Activated naive CD8-positive, alpha-beta T cell treated with anti-CD3 and anti-CD28 coated beads for 36 hours (primary cell): ENCODE measurements at places on chromosomes 4 and X.

GRCh38 chrX:18010253-18010652 is 149.2 kb upstream of the RAI2 start:
- no peak for DNase-seq

- no peak for DNase-seq
Observed at GRCh38 chr4:158933236-158933635, 164.4 kb downstream of the FNIP2 start.

- DNase-seq = no peak
Observed at GRCh38 chrX:112521676-112522075, 158.1 kb downstream of the LHFPL1 start.

DNA sequence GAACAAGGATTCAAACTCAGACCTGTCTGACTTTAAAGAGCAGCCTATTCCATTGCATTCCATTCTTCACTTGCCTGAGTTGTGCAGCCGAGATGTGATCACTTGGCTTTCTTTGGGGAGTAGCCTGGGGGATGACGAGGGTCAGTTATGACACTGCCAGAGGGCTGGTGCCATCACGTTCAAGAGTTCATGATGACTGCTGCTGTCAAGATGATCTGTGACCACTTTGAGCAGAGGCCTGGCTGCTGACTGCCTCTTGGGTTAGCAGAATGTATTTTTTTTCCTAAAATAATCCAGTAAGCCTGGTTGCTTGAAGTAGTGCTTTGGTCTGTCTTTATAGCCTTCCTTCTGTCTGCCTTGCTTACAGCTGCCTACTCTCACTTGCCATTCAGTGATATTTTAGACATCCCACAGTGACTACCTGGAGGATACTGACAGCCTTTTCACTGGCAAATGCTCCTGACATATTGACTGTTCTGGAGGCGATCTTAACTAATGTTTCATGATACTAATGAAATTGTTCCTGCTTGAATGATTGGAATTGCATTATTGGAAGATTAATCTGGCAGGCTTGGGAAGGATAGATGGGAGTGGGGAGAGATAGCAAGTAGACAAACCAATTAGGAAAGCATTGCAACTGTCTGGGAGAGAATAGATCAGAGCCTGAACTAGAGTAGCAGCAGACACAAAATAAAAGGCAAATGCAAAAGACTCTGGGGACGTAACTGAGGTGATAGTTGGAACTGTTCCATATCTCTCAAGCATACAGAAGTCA is 221.6 kb upstream of the LCORL start:
- DNase-seq = no peak

DNA sequence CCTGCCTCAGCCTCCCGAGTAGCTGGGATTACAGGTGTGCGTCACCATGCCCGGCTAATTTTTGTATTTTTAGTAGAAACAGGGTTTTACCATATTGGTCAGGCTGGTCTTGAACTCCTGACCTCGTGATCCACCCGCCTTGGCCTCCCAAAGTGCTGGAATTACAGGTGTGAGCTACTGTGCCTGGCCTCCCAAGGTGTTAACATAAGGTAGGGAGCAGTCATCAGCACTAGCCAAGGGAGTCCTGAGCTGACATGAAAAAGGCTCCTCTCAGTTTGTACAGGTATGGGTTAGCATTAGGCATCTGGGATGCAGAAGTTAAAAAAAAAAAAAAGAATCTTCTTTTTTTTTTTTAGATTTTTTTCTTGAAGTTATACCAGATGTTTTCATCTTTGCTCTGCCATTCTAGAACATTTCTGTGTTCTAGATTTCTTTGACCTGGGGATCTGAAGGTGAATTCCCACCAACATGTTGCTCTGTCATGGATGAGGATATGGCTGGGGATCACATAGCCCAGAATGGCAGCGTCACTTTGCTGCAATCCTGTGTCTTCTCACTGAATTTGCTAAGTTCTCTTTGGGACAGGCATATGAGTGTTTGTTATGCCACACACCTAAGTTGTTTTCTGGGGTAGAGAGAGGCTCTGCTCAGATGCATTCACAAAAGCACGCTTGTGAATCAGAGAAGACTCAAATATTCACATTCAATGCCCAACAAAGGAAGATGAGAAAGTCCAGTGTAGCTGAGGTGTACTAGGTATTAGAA is 24.4 kb upstream of the PLA2G12A start:
- no peak for DNase-seq

DNA sequence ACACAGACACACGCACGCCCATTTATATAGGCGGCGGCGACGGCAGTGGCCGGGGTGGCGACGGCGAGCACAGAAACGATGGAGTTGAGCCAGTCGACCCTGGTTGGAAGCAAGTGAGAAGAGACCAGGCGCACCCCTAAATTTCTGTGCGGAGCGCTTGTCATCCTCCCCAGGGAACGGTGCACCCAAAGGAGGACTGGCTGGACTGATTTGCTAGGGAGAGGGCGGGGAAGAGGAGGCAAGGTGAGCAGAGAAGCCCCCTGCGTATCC is 302 bp downstream of the NHS start:
- DNase-seq = no peak

DNA sequence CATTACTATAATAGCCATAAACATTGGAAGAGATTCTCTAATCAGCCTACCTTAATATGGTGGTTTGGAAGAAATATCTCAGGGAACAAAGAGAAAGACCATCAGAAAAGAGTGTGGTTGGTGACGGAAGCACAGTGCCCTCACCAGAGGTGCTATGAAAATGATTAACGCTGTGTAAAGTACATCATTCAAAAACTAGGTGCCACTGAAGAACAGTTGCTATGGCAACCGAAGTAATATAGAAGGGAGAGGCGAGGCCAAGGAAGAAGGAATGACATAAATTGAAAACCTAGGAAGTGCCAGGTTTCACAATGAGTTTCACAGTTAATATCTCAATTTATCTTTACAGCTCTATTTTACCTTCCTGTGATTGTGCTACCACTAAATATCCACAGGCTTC is 57.0 kb upstream of the ARSJ start:
- DNase-seq = no peak

DNA sequence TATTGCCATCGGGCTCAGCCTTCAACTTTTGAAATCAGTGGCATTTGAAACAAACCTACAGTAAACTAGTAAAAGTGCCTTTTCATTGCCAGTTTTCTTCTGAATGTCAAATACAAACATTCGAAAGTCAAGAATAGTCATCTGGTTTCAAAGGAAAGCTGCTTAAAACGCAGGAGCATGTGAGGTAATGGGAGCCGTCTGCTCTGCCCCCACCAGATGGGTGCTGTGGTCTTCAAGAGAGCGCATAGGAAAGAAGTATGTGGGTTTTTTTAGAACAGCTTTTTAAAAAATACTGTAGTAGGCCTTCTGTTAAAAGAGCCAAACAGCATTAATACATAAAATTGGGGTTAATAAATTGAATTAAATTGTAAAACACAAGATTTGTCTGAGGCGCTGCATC is 88.6 kb downstream of the STOX2 start:
- no peak for DNase-seq

GRCh38 chr4:186813377-186814068 is 89.9 kb upstream of the FAT1 start:
- no peak for DNase-seq

DNA sequence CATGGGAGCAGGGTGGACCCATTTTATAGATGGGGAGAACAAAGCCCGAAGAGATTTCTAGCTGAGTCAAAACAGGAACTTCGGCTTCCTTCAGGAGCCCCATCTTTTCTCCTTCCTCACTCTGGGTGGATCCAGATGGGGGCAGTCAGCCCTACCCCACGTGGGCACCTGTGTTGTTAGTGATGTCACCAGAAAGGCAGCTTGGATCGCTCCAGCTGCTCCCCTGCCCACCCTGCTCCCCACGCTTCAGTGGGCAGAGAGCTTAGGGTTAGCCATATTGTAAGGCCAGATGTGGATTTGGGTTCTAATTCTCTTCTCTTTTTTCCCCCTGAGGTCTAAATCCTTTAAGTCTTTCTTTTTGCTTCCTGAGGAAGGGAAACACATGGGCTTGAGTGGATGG is 132.3 kb upstream of the PJA1 start:
- no peak for DNase-seq

DNA sequence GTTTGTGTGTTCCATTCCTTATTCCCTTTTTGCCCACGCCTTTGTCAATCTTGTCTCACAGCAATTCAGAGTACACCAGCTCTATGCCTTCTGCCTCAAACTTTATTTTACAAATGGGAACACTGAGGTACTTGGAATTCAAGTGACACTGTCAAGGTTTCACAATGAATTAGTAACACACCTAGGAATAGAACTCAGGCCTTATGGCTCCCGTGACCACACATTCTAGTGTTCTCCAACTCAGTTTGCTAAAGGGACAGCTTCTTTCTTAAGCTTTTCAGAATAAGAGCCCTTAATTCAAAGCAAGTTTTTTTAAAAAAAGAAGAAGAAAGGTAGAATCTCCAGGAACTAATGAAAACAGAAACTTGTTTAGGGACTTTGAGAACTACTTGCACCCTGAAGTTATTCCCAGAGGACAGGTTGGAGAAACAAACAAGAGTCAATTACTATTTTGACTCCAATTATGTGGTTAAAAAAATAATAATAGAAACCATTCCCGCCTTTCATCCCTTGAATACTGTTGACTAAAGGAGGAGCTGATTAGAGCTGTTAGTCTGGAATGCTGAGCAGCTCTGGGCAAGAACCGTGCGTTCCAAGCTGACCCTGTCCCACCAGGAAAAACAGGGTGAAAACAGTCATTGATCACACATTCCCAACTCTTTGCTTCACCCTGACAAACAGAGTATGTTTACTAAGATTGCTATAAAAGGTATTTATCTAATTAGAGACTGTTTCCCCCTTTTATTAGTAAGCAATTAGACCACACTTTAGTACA is 408.8 kb upstream of the CNKSR2 start:
- DNase-seq = no peak

DNA sequence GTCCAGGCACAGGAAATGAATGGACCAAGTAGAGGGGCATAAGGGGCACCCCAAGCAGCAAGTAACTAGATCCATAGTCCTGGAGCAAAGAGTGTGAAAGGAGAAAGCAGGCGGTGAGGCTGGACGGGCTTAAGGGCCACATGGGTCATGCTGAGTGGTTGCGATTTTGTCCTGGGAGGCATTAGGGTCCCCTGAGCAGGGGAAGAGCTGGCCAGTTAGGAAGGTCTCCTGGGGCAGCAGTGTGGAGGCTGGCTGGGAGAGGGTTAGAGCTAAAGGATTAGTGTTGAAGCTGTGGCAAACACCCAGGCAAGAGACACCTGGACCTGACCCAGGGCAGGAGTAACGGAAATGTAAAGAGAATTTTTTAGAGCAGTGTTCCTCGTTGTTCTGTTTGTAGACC is 26.5 kb downstream of the MYOZ2 start:
- DNase-seq = no peak

DNA sequence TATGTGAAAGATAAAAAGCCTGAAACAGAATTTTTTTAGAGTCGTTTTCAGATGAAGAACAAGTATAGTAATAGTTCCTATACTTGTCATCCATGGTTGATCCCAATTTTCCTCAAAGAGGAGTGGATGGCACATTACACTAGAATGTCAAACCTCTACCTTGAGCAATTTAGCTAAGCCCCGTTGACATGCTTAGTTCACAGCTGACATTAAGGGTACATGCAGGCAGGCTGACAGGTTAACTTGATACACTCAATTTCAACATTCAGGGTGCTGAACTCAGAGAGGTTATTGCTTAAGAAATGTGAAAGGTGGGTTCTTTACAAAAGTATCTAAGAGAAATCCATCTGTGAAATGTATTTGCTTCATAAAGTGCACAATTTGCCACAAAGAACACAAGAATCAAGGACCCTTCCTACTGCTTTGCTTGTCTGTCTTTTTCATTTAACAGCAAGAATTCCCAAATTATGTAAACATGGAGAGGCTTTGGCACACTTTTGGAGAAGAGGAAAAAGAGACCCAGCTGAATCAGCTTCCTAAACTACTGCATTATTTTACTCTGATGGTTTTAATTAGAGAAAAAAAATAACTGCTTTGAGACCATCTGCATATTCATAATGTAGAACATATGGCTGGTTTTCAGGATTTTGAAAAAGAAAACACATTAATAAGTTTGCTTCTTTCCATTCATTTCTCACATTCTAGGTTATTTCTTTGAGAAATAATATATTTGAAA is 122.5 kb upstream of the DDIT4L start:
- no peak for DNase-seq

DNA sequence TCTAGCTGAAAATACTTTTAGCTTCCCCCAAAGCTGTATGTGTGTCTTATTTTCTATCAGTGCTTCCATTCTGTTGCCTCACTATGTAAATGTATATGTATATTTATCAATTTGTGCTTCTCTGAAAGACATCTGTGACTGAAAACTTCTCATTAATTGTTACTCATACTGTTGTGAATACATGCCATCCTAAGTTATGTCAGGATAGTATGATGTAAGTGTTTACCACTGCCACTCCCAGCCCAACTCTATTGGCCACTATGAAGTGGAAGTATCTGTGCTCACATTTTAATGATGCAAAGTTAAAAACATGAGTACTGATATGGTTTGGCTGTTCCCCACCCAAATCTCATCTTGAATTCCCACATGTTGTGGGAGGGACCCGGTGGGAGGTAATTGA is 24.4 kb downstream of the GATB start:
- DNase-seq = no peak

GRCh38 chr4:121783210-121783609 is 17.9 kb upstream of the EXOSC9 start:
- DNase-seq = no peak

DNA sequence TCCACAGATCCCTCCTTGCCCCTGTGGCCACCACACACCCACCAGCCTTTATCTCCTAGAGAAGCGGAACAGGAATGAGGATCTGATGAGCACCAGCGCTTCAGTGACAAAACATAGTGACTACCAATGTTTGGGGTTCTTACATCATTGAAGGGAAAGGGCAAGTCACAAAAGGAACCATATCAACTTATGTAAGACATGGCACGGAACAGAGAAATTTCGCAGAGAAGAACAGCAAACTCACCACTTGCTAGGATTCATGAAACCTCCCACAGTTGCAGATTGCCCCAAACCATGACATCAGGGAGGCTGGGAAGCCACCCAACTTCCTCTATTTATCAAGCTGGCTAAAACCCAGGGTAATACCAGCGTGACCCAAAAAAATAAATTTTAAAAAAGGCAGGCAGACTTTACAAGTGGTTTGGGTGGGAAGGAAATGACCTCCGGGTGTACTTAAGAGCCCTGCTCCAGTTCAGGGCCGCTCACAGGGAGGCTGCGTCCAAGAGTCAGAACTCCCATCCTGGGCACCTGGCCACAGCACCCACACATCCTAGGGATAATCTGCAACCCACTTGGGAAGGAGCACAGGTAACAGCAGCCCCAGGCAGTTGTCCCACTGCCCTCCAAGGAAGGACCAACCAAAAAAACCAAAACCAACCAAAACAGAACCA is 36.0 kb downstream of the ADGRG2 start:
- no peak for DNase-seq

- DNase-seq = no peak
Observed at GRCh38 chr4:42150653-42151567, 1.5 kb downstream of the BEND4 start.

GRCh38 chr4:76926841-76927240 is 22.7 kb upstream of the SEPTIN11 start:
- DNase-seq = no peak
